ENCODE measurements at places on chromosomes 13 and 19.

GRCh38 chr19:57103573-57104277, 16.1 kb upstream of the USP29 start:
- DNase-seq = peak; percentile 85

DNA sequence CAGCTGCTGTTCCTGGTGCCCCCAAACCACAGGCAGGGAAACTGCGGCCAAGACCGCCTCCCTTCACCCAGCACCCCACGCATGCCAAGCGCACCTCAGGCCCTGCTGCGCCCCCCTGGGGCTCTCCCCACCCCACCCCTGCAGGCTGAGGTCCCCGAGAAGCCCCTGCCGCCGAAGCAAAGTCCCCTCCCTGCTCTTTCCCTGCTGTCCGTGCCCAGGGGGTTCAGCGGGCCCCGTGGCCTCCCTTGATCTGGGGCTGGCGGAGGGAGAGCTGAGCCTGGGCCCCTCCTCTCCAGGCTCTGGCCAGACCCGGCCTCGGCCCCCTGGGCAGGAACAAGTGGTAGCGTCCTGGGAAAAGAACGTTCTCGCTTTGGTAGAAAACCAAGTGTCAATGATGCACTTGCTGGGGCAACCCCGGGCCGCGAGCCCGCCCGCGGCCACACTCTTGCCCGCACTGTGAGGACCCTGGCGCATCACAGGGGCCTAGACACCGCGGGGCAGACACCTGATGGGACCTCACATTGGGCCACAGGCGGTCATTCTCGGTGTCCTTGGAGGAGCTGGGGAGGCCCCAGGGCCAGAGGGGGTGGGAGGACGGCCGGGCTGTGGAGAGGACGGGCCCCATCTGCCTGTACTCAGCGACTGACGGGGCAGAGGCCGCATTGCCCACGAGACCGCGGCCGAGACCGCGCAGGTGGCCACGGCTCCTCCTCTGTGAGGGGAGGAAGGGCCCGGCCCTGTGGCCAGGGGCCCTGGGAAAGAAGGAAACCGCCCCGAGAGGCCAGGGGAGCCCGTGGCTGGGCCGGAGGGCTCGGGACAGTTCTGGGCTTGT, 29.0 kb downstream of the GPX4 start:
- DNase-seq = no peak

GRCh38 chr19:16585808-16586476, 13.7 kb upstream of the SLC35E1 start:
- DNase-seq = peak; percentile 42

GRCh38 chr19:57786906-57787305, 17.4 kb downstream of the ZNF586 start:
- no peak for DNase-seq

DNA sequence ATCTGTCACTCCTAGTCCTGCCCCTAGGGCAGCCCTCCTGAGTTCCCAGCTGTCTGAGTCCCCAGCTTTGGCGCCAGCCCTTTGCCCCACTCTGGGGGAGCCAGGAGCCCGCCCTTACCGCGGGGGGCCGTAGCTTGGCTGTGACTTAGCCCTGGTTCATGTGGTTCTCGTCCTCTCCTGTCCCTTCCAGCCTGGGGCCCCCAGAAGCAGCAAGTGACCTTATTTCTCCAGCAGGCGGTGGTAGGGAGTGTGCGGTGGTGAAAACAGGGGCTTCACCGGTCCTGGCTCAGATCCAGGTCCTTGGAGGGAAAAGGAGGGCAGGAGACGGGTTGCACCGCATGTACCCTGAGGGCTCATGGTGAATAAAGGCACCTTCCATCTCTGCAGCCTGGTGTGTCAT, 7.9 kb downstream of the GIPC3 start:
- no peak for DNase-seq

- no peak for DNase-seq
Measured at GRCh38 chr13:37735293-37735692, 134.3 kb downstream of the TRPC4 start.

- no peak for DNase-seq
Measured at GRCh38 chr13:71624653-71625600, 242.1 kb downstream of the DACH1 start.

DNA sequence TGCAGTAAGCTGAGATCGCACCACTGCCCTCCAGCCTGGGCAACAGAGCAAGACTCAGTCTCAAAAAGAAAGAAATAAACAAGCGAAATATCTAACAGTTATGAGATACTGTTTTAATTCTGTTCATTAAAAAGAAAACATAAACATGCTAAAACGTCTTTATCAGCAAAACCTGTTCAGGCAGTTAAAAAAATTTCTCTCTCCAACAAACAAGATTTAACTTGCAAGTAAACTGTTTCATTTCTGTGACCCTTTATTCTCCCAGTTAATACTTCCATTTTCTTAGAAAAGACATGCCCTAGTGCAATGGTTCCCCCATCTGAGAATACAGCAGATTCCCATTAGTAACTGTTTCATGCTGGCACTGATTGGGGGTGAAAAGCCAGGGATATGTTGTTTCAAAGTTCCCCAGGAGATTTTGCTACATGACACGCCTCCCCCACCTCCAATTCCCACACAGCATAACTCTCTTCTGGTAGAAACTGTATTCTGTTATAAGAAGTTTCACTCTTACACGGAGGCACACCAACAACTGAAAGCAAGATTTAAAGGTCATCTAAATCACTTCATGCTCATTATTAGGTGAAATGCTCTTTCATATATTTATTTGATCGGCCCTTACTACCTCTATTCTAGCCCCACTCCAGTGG, 24.4 kb downstream of the ELF1 start:
- DNase-seq = no peak

- peak; percentile 77 for DNase-seq
Measured at GRCh38 chr19:53424968-53425597, 6.7 kb upstream of the ZNF761 start.

DNA sequence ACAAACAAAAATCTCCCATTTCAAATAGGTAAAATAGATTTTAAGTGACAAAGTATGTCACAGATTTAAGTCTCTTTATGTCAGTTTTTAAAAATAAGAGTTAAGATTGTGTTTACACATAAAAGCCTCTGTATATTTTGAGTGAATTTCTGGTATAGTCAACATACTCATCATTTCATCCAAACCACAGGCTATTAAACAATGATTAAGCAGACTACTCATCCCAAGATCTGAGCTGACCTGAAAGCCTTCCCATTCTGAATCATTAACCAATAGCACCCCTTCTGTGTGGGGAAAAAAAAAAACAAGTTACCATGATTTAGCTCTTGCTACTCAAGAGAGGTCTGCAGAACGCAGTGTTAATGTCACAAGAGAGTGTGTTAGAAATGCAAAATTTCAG, 284.4 kb upstream of the NBEA start:
- DNase-seq = no peak

- DNase-seq = no peak
Measured at GRCh38 chr13:51291341-51291740, 48.1 kb upstream of the SERPINE3 start.

DNA sequence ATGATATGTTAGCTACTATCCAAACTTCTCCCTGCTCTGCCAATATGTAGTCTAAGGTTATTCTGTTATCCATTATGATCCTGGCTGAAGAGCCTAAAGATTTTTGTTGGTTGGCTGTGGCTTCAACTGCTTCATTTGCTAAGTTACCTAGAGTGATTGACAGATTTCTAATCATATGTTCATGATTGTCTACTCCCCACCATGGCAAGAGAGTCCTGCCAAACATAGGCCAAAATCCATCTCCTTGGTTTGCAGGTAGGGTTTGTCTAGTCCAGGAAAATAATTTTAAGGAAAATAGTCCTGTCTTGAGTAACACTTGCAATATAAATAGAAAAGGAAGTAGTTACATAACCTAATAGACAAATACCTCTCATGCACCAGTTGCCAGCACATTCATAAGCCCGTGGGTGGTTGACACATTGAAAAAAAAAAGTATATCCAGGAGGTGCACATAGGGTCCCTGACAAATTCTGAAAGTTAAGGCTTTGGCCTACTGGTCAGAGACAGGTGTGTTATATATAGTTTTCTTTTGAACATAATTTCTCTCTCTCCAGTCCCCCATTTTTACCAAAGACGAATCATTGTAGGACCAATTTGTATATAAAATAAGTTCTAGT, 5.4 kb upstream of the CBY2 start:
- DNase-seq = no peak

DNA sequence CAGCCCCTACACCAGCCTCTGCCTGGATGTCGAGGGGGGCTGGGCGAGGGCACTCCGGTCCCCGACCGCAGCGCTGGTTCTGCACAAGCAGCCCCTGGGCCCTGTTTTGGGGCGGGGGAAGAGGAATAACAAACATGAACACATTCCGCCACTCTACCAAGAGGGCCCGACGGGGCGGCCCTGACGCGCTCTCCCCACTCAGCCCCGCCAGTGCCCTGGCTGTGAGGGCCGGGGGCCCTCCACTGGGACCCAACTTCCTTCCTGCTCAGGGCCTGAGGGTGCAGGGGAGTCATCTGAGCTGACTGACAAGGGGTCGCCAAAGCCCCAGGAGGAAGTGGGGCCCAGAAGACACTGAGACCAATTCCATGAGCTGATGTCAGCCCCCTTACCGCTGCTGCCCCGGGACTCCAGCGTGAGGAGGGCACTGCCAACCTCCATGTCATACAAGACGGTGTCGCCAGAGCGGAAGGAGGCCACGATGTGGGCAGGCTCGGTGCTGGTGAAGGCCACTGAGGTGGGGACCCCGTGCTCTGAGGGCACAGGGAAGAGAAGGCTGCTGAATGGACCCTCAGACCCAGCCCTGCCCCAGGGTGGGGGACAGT, 5.6 kb upstream of the PRKD2 start:
- DNase-seq = peak; percentile 16

DNA sequence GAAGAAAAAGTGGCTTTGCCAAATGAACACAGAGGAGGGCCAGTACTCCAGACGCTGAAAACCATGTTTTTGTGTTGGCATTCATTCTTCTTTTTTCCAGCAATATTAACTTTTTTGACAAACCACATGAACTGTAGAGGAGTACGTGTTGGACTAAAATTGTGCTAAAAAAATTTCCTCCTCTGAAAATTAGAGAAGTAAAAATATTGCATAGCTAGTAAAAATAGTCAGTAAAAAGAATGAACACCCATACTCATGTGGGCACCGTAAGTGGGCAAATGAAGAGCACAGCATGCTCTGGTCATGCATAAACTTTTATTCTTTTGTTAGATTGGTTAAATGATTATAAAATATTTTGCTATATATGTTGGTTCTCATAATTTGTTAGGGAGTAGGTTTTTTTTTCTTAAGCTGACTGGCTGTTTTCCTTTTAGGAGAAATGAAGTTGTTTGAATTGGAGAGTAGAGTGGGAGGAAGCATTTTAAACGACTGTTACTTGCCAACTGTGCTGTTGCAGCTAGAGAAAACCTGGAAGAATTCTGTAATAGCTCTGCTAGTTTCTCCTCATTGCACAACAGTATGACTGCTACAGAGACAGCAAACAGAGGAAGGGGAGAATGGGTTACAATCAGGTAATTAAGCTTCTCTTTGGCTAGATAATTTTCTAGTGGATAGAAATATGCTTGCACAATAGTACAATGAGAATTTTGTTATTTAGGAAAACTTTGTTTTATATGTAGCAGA, 222.4 kb downstream of the KCTD12 start:
- DNase-seq = no peak

DNA sequence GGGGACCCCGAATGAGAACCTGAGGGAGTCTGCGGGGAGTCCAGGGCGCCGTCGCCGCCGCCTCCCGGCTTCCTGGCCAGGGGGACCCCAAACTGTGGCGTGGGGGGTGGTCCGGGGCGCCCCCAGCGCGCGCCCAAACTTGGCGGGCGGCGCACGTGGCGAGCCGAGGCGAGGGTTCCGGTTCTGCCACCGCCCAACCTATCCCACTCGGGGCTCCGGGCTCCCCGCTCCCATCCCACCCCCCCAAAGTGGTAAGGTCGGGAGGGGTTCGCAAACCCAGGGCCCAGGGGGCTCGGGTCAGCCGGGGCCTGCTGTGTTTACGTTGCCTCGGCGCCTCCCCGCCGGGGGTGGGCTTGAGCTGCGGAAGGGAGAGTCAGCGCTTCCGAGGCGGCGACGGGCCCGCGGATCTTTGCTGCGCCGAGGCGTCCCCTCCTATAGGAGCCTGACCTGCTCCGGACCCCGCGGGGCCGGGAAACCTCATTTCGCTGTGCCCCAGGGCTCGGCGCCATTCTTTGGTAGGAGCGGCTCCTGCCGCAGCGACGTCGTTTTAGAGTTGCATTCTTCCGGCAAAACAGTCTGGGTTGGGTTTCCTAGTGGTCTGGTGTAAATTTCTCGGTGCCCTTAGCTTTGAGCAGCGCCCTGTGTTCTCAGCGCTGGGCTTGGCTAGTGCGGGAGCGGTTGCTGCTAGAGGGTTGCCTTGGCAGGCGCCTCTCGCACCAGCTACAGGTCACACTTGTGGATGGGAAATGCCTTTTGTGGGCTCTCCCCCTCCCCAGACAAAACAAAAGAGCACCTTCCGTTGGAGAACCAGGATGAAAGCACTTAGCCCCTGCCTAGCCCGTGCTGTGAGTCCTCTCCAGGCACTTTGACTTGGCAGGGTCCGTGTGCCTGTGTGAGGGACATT, 1.2 kb downstream of the DAZAP1 start:
- DNase-seq = peak; percentile 66

GRCh38 chr19:51565583-51565982, 5.5 kb upstream of the ZNF175 start:
- DNase-seq = no peak

- DNase-seq = no peak
Measured at GRCh38 chr13:56975647-56976046, 165.1 kb upstream of the PRR20A start.
